ENCODE measurements at places on chromosomes 5 and 9.

- no peak for DNase-seq
Measured at GRCh38 chr5:133900534-133901270, 67.7 kb downstream of the C5orf15 start.

DNA sequence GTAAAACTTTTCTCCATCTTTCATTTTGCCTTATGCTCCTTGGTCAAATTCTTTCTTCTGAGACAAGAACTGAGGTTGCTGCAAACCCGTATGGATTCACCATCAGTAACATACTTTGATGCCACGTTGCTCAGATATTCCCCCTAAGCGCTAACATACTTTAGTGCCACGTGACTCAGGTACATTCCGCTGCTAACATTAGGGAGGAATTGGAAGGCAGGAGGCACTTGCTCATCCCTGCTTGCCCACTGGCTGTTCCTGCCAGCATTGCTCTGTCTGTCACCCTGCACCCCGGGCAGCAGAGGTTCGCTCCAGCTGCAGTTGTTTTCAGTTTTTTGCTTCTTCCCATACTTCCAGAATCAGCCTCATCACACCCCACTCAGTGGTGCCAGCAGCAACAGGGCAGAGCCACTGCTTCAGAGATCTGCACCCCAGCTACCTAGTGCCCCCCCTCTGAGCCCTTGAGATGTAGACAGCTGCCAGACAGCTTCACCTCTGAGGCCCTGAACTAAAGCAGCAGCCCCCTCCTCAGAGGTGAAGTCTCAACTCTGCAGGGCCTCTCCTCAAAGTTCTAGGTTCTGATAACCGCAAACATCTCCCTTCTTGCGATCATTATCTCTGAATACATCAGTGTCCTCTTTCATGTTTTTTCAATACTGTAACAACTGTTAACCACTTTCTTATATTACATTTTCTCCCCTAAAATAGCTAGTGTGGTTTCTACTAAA is 228.0 kb upstream of the KIF2A start:
- no peak for DNase-seq

DNA sequence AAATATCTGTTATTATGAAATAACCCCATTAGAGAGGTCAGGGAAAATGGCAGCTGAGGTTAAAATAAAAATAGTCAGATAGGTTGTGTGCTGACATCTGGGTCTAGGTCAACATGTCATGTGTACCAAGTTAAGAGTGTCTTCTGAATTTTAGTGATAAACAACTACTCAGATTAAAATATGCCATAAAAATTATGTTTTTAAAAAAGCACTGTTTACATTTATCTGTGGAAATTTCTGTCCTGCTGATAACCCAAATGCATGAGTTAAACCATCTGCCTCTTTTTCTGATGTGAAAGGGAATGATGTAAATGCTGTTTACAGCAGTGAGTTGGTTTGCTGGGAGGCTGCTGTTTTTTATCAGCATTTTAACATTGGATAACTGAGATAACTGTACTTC is 361.2 kb upstream of the TARS1 start:
- no peak for DNase-seq

DNA sequence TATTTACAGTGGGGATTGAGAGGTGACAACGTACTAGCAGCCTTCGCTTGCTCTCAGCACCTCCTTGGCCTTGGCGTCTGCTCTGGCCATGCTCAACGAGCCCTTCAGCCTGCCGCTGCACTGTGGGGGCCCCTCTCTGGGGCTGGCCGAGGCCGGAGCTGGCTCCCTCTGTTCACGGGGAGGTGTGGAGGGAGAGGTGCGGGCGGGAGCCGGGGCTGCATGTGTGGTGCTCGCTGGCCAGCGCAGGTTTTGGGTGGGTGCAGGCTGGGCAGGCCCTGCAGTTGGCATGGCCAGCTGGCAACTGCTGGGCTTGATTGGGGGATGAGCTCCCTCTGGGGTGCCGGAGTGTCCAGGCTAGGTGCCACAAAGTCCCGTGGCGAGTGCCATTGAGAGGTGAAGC is 5.8 kb upstream of the DMRTA1 start:
- no peak for DNase-seq

- no peak for DNase-seq
Measured at GRCh38 chr5:178778919-178779318, 48.5 kb upstream of the ZNF354A start.

- DNase-seq = no peak
Measured at GRCh38 chr5:149754172-149754880, 24.2 kb downstream of the PPARGC1B start.
